Adipocyte (in vitro differentiated cells): ENCODE measurements at places on chromosomes 2 and 18.

DNA sequence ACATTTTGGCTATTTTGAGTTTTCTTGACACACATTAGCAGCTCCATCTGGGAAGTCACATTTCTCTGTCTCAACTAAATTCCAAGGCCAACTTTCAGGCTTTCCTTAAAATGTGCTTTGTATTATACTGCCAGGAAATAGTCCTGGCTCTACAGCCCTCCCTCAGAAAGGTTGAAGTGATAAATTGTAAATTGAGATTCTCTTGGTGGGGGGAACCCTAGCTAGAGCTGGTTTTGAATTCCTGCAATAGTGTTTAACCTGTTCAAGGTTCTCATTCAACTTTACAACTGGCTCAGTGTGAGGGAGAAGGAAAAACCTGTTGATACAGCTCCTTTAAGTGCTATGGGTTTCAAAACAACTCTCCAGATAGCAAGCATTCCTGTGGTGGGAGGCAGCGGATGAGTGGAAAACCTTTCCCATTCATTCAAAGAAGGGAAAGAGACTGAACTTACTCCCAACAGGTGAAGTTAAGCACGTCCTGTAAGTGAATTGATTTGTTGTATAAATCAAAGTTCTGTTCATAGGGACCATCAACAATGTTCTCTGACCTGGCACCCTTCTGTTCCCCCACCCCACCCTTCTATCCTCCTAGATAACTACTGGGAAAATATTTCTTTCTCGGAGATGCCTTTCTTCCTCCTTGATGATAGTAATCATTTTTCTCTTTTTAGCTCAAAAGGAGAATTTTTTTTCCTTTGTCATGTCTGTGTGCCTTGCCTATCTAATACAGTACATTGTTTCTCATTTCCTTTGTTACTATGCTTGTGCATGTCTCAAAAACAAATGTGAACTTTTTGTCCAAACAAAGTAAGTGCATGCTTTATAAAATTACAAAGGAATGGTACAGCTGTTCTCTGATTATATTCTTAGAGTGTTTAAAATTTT, 44.2 kb upstream of the SLC39A10 start:
- peak; percentile 75 for DNase-seq

DNA sequence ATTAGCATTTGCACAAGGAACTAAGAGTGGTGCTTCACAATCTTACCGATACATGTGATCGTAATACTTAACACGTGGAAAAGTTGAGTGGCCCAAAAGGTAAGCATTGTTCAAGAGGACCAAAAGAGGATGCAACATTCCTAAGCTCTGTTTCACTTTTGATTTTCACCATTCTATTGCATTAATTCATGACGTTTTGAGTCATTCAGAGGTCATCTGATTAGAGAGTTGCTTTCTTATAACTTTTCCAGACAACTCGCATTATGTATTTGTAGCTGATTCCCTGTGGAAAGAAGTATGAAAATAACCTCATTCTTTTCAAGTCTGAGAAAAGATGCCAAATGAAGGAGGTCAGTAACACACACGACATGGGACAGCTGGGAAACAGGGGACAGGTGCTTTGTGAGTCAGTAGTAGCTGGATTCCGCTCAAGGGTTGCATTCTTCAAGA, 344.4 kb downstream of the RND3 start:
- peak; percentile 59 for DNase-seq

- DNase-seq, result no peak
These were observed 72.4 kb downstream of the RHOB start for GRCh38 chr2:20519309-20519708.

DNA sequence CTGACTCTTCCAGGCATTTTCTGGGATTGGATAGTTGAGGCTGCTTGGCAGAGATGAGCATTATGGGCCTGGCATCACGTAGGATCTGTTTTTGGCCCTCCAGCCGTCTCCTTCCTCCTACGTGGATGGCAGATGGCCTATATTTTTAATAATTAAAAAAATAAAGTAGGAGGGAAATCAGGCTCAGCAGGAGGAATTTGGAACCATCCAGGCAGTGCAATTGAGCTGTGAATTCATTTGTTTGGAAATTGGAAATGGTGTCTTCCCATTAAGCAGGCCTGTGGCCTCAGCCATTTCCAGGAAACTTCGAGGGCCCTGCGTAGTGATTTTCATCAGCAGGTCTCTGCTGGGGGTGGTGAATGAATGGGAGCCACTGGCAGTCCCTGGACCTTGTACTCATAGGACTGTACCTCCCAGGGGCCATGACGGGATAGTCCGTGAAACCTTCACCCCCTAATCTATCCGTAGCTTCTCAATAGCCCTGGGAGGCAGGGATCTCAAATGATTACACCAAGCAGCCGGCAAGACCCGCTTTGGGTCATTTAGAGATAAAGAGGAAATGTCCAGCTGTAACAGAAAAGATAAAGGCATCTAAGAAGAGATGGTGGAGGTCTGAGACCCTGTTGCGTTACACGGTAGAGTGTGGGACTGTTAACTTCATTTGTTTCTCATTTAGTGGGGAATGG, 73.1 kb upstream of the TNP1 start:
- no peak for DNase-seq

- no peak for DNase-seq
These were observed 247.7 kb downstream of the GLI2 start for GRCh38 chr2:120983344-120983743.

DNA sequence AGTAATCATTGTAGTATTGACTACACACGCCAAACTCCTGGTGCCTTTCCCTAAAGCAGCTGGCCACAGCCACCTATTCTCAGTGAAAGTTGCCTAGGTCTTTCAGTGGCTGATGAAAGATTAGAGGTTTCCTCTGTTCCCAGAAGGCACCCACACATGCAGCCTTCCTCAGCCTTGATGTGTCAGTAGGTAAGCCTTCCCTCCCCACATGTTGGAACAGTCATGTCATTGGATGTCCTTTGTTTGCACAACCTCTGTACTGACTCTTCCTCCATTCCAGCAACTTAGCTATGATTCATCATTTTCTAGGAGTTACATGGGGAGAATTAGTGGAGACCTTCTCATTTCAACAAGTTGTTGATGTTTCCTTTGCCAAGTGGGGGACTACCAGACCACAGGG, 630.8 kb upstream of the SLC39A10 start:
- DNase-seq, result peak; percentile 21

- no peak for DNase-seq
These were observed 72.8 kb upstream of the CTDP1 start for GRCh38 chr18:79606621-79607331.

- DNase-seq, result peak; percentile 30
These were observed 196.3 kb downstream of the PDE1A start for GRCh38 chr2:182230561-182230960.

DNA sequence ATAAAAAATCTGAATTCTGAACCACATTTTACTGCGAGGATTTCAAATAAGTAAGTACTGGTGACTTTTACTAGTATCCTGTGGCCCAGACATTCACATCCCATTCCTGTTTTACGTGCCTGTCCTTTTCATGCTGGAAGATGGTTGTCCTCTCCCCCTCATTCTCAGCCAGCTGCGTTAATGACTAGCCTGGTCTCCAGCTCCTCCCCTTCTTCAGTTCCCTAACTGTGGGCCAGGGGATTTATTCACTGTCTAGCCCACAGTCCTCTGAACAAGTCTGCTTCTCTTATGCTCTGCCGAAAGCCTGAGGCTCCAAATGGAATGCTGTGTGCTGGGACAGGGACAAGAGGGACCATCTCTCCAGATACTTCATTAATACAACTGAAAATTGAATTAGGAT, 373.9 kb downstream of the PTPRM start:
- no peak for DNase-seq

DNA sequence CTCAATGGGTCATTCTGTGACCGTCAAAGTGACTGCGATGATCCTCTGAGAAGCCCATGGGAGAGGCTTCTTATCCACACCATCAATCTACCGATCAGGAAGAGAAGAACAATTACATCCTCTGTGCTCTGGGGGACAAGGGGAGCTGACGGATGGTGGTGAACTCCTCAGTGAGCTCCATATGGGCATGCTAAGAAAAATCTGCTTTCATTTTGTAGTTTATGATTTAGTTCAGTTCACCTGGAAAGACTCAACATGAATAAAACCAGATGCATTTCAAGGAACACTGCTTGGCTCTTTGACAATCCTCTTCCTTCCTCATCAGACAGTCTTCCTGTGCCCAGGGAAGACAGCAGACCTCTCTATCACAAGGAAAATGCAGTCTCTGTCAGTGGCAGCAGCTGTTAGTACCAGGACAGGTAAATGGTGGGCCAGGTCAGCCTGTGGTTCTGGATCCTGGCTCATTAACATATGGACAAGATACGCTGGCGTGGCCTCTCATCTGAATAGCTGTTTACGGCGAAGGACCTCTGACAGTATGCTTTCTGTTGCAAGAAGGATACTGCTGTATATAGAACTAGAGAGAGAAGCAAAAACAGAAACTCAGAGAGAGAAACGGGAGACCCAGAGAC, 176.9 kb downstream of the BCL2 start:
- no peak for DNase-seq

GRCh38 chr2:26609205-26609631, 31.9 kb downstream of the CIB4 start:
- no peak for DNase-seq

DNA sequence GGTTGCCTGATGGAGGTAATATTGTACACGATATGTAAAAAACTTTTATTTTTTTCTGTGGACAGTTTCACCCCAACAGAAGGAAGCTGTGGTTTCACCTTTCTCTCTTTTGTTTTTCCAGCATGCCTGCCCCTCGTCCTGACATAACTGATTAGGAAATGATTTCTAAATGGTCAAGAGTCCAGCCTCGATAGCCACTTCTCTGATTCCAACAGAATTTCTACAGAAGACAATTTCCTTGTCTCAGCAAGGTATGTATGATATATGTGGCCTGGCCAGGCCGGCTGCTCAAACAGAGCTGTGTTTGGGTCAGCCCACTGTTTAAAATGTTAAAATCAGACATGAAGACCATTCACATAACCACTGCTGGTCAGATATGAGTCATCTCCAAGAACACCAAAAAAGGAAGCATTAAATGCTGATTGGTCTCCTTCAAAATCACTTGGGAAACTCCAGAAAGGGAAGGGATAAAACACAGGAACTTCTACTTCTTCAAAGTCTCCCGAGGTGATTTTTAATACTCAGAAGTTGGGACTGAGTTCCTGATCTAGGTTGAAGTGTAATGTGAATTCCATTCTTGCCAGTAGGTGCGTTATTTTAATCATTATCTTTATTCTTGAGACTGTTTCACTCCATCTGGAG, 22.3 kb downstream of the ATP8B1 start:
- DNase-seq, result peak; percentile 74

DNA sequence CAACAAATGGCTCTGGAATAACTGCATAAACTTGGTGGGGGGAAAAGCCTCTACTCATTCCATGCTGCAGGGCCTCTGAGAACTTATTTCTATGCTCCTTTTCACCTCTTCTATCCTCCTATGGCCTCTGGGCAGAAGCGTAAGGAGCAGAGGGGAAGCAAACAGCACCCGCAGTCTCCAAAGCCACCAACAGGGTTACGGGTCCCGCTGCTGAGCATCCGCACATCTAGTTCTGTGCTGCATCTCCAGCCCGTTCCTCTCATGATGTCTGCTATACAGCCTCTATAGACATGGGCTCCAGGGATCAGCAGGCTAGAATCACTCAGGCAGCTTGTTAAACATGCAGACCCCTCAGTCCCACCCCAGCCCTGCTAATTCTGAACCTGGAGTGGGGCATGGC, 25.9 kb downstream of the PSTPIP2 start:
- DNase-seq, result no peak

- no peak for DNase-seq
These were observed 618 bp downstream of the POLR2D start for GRCh38 chr2:127857265-127857808.

- no peak for DNase-seq
These were observed 872.0 kb upstream of the CNTNAP5 start for GRCh38 chr2:123153041-123153440.

GRCh38 chr2:238487134-238487533, 60.4 kb downstream of the ASB1 start:
- no peak for DNase-seq

DNA sequence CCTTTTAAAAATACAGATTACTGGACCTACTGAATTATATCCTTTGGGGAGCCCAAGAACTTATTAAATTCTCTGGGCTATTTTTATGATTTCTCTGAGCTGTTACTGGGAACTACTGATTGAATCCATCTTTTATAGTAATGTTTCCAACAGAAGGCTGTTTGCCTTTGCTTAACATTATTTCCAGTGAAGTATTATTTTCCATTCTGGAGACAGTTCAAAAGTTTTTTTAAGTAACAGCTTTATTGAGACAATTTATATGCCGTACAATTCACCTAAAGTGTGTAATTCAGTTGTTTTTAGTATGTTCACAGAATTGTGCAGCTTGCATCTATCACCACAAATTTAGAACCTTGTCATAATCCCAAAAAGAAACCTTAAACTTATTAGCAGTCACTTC, 100.6 kb downstream of the BABAM2 start:
- no peak for DNase-seq

- no peak for DNase-seq
These were observed 3.6 kb upstream of the PLB1 start for GRCh38 chr2:28492282-28492681.

GRCh38 chr18:67545681-67546080, 29.2 kb upstream of the DSEL start:
- DNase-seq, result peak; percentile 36

GRCh38 chr2:225472161-225472560, 72.7 kb downstream of the NYAP2 start:
- peak; percentile 7 for DNase-seq

DNA sequence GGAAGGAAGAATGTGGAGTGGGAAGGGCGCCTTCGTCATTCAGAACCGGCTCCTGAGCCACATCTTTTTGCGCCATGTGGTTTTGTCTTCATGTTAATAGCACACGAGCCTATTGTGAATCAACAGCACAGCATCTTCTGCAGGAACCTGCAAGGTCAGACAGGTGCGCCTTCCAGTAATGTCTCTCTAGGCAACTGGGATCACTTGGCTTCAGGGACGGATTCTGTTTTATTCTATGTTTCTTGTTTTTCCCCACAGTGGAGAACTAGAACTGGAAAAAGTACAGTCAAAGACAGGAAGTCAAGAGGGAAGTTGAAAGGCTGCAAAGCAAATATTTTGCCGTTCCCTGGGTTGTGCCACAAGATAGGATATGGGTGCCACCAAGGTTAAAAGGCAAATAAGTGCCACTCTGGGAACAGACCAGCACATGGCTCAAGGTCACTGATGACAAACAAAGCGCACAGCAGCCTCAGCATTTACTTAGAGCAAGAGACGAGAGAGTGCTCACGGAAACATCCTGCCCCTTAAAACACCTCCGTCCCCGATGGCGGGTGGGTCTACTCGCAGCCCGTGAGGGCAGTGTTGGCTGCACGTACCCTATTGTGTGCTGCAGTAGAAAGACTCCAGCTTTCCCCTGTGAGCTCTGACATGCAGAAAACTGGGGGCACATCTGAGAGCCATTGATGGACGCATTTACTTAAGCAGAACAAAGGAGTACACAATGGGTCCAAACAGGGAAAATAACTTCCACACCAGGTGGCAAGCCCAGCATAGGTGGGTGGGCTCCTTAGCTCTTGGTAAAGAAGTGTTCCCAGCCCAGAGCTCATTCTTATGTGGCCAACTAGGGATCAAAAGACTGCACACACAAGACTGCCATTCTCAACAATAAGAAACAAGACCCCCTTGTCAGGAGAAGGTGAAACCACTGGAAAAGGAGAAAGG, 107.2 kb upstream of the PARD3B start:
- DNase-seq, result no peak

- DNase-seq, result peak; percentile 16
These were observed 20.0 kb downstream of the PASK start for GRCh38 chr2:241129086-241129871.

GRCh38 chr2:148906124-148906523, 31.1 kb downstream of the KIF5C start:
- peak; percentile 4 for DNase-seq

GRCh38 chr2:224983712-224984554, 58.3 kb downstream of the DOCK10 start:
- DNase-seq, result peak; percentile 61

GRCh38 chr2:168343586-168343985, 96.2 kb upstream of the STK39 start:
- DNase-seq, result peak; percentile 36
